Activated CD4-positive, alpha-beta T cell treated with anti-CD3 and anti-CD28 coated beads, Interleukin-2, amount 10 ng/mL, durations not matched to agents 24 days and 14 days (primary cell): ENCODE measurements at places on chromosomes 16 and 17. TPM values are rescaled to one million over a fixed set of nuclear protein-coding genes. Genes with fewer than 3 reads are reported as not detected.

DNA sequence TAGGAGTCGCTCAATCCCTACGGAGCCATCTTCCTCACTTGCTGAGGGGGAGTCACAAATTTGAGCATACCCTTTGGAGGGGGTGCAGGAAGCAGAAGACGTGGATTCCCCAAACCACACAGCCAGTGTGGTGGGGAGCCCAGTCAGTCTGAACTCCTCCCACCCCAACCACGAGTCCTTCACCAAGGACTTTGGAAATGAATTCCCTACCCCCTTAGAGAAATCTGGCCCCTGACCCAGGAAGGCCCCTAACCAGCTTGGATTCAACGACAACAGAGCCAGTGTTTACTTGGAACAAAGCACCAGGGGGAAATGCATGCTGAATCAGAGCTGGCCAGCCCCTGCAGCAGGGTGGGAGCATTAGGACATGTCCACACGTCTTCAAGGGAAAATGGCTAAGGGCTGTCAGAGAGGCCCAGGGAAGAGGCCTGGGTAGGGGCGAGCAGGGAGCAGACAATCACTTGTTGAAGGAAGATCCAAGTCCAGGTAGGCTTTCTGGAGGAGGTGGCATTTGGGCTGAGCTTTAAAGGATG lies 5.5 kb upstream of the TMEM92 start:
- no peak for DNase-seq

GRCh38 chr16:50741225-50741780 lies 583 bp upstream of the CYLD start:
- DNase-seq = no peak

GRCh38 chr17:17883801-17884200 lies 47.0 kb upstream of the SREBF1 start:
- DNase-seq = no peak

DNA sequence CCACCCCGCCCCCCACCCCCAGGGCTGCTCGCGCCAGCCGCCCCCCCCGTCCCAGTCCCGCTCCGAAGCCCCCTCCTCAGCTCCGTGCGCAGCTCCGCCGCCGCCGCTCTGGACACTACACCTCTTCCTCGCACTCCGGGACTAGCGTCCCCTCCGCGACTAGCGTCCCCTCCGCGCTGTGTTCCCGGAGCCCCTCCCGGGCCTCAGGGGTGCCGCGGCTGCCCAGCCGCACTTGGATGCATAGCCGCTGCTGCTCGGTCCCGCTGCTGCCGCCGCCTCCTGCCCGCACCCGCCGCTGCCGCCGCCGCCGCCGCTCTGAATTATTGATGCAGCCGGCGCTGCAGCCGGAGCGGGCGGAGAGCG lies at the start of gene CBLN1:
Gene CBLN1 (minus strand): TSS at position 359 of the 363 bp plus-strand sequence. CDS start 373 bp downstream, outside the sequence.
- DNase-seq = no peak

The CDH16 gene
- total RNA-seq = not detected in 2 replicates

GRCh38 chr16:16164243-16164642 lies 59.1 kb downstream of the ABCC6 start:
- DNase-seq = no peak

DNA sequence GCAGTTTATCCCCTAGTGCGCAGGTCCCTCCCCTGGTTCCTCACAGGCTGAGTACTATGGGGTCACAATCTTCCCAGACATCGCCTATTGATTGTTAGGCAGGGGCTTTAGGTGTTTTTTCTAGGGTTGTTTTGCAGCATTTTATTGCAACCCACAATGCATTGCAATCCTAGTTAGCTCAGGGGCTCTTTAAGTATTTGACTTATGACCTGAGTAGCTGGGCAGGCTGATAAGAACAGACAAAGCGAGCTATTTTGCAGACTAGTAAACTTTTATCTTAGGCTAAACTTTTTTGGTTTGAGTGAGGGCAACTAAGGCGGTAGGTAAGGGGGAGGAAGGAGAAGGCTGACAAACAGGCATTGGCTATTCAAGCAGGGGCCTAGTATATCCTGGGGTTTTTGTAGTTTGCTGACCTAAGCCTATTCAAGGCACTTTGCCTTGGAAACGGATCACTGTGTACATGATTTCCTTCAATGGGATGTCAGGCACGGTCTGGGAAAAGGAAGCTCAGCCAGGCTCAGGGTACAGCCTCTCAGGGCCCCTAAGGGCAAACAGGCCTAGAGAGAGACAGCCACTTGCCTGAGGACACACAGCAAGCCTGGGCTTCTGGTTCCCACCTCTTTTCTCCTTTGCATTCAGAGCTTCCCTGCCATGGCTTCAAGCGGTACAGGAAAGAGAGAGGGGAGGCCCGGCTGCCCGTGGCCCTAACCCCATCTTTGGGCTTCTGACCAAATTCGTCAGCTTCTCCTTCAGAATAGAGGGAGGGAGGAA lies 6.4 kb downstream of the DRC7 start:
- no peak for DNase-seq

DNA sequence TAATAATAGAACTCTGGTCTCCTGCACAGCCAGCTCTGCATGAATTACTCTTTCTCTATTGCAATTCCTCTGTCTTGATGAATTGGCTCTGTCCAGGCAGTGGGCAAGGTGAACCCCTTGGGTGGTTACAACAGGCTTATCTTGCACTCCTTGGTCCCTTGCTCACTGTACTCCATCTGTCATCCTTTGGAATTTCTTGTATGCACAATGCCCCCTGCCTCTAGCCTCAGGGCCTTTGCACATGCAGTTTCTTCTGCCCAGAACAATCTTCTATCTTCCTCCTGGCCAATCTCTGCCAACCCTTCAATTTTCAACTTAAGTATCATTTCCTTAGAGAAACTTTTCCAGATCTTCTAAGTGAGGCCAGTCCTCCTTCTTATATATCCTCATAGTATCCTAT lies 114.7 kb upstream of the NLRP1 start:
- no peak for DNase-seq

The ABCC3 gene
- total RNA-seq = not detected in 2 replicates

The PSMD11 gene
- 217 and 222 TPM in 2 replicates for total RNA-seq

- peak; percentile 93 for DNase-seq
Measured at GRCh38 chr17:42312285-42313130, 24.2 kb downstream of the STAT5A start.

The CORO6 gene
- 5.6 and 6.4 TPM in 2 replicates for total RNA-seq

GRCh38 chr17:156094-156621 lies 18.8 kb downstream of the SCGB1C2 start:
- DNase-seq = no peak

DNA sequence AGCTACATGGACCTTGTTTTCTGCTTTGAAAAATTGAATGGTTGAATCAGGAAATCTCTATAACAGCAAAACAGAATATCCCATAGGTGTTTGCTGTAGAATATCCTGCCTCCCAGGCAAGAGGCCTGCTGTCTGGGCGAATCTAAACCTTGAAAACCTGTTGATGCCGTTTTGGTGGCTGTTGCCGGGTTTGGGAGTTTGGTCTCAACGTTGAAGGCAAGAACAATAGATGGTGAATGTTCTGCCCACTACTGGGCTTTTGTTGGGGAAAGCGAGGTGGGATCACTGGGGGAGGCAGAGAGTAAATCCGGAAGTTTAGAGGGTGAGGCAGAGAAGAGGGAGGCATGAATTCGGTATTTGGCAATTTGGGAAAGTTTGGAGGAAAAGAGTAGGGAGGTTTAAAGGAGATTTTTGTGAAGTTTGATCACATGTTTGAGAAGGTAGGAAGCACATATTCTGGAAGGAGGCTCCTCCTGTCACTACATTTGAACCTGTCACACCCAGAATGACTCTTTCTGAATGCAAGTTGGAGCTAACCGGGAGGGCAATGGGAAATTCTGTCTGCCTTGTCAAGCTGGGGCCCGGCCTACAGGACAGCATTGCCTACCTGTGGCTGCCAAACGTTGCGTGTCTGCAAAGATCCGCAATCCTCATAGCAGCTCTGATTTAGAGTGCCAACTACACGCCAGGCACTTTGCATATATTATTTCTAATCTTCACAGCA lies 46.5 kb downstream of the GPRC5B start:
- DNase-seq = no peak

The CHD9NB gene
- total RNA-seq = 0.14 and 0.16 TPM in 2 replicates

The SLFN12L gene
- 43.1 and 44.8 TPM in 2 replicates for total RNA-seq

The PLXDC1 gene
- 0.16 and 0.43 TPM in 2 replicates for total RNA-seq

DNA sequence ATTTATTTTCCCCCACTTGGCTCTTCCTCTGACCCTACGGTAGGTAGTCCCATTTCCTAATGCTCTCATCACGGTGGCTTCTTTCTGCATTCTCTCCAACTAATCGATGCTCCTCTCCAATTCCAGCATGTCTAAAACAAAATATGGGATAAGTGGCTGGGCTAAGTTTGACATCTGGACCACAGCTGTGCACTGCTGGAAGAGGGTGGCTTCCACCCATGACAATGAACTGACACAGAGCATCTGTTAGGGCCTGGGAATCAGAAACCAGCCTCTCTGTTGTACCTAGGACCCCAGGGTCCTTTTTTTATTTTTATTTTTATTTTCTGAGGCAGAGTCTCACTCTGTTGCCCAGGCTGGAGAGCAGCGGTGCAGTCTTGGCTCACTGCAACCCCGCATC lies 29.0 kb upstream of the SLC39A11 start:
- DNase-seq = no peak

The CCL8 gene
- not detected in 2 replicates for total RNA-seq

The TRAP1 gene
- total RNA-seq = 394 and 421 TPM in 2 replicates

- DNase-seq = peak; percentile 82
Measured at GRCh38 chr17:49748791-49749190, 15.1 kb downstream of the FAM117A start.

DNA sequence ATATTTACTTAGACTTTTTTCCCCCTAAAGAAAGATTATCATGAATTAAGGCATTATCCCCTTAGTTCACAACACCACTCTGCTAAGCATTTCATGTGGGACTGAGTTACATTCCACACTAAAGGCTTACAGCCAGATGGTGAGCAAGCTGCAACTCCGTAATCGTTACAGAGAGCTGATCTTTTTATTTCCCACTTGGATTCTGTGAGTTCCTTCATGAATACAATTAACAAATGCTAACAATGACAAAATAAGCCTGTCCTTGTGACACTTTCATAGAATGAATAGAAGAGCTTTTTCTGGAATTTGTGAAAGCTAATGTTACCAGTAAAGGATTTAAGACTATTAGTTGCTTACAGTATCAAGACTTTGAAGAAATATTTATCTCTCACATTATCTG lies 8.7 kb downstream of the OGFOD1 start:
- no peak for DNase-seq
